GM04504 (cell line): ENCODE measurements at places on chromosomes 7 and 10.

- no peak for DNase-seq
Observed at GRCh38 chr7:420142-421093, 99.2 kb downstream of the PDGFA start.

DNA sequence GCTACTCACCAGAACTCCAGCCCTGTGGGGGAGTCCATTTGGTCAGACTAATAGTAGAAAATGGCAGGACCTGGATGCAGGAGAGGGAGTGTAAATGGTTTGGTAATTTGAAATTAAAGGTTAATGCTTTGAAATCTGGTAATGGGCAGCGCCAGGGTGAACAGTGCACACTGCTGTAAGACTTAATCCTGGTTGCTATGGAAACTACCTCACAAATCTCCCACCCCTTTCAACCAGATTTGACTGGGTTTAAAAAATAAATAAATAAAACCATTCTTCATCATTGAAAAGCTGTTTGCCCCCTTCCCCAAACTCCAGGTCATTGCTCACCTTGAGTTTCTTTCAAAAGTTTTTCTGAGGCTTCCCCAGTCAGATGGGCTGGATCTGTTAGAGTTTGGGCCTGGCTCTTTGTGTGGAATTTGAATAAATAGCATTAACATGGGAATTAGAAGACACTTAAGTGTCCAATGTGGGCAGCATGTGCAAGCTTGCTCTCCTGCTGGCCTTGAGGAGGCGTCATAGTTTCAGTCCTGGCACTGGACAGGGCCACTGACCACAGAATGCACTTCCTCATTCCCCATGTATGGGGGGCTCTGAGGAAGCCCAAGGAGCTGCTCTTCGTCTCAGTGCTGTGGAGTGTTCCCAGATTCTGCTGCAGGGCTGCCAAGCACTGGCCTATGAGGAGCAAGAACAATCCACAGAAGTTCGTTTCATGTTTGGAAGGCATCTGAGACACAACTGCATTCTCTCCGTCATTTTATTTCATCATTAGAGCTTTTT is 90.7 kb downstream of the LRRC4 start:
- peak; percentile 8 for DNase-seq

DNA sequence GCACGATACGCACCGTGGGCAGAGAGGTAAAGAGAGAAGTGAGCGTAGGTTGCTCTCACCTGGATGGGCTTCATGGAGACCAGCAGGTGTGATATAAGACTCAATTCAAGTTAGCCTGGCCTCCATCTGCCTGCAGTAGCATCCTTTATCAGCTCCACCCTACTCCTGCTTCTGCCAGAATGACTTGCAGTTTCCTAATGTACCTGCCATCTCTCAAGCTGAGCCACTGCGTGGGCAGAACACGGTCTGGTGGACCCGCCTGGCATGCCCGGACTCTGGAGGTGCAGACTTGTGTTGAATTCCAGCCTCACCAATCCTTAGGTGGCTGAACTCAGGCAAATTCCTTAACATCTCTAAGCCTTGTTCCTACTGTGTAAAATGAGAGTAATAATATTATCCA is 64.3 kb downstream of the STEAP1B start:
- no peak for DNase-seq

- DNase-seq = no peak
Observed at GRCh38 chr7:44076101-44076895, 6.0 kb downstream of the POLM start.

DNA sequence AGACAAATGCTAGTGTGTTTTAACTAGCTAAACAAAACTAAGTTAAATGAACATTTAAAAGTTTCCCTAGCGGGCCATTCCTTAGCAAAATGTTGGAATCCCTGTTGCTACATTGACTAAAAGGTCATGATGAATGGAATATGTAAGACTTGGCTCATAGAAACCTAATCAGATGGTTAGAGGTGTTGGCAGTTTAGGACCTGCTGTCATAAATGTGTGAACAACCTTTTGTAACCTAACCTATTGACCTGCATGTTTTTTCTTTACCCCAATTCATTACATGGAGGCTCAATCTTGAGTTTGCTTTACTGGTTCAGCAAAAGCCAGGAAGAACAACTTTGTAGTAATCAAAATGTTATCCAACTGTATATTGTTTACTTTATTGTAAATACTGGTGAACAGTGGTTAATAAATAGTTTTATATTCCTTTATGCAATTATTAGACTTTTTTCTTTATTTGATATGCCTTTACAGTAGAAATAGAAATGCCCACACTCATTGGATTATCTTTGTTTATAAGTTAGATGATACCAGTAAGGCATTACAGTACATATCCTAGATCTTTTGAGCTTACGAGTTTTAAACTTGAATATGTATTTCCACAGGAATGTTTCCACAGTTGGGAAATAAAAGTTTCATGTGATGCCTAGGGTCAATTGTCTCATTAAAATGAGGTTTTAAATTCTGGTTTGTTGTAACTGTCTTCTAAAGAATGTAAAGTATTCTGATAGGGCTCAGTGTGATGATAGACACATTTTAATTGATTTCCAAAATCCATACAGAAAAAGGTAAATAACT is 11.6 kb downstream of the CBX3 start:
- no peak for DNase-seq

- DNase-seq = no peak
Observed at GRCh38 chr10:85061401-85061800, 733.0 kb downstream of the CCSER2 start.
